ENCODE measurements at places on chromosomes 7 and 10.

DNA sequence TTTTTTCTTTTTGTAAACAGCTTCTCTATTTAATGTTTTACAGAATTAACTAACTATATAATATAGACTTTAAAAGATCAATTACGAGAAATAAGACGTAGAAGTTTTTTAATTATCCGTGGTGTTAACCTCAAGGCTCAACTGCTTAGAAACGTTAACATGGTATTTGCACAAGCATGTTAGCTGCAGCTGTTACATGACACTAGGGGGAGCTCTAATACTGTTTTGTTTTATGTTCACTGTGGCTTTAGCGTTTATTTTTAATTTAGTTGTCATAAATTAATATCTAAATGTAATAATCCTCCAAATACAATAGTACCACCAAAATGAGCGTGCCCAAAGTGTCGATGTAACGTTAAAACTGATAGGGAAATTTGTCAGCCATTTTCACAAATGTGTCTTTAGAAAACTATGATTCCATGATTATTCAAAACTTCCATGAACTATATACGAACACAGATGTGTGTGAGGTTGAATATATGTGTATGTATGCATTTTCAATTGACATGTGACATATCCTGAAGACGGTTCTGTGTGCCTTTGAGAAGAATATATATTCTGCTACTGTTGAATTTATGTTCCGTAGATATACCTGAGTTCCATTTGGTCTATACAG lies 828.8 kb upstream of the MBL2 start:
- no peak for DNase-seq

- no peak for DNase-seq
Observed at GRCh38 chr7:30642789-30643188, 39.5 kb downstream of the CRHR2 start.

- no peak for DNase-seq
Observed at GRCh38 chr7:131111792-131112191, 215.9 kb upstream of the MKLN1 start.

GRCh38 chr10:84375881-84376280 lies 47.5 kb downstream of the CCSER2 start:
- no peak for DNase-seq

GRCh38 chr10:66006411-66006810 lies 919.4 kb upstream of the LRRTM3 start:
- DNase-seq, result no peak

DNA sequence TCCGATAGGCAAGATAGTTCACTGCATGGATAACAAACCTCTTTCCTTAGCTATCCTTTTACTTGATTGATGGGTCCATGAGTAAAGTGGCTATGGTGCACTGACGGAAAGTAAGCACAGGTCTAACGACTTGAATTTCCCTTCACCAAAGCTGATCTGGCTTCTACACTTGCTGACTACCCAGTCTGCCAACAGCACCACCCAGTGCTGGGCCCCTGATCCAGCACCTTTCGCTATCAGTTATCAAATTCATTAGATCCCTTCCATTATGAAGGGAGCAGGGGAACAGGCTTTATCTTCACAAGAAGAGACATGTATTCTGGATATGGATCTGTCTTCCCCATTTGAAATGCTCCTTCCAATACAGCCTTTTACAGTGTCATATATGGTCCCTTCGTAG lies 855.9 kb downstream of the GRID1 start:
- no peak for DNase-seq

DNA sequence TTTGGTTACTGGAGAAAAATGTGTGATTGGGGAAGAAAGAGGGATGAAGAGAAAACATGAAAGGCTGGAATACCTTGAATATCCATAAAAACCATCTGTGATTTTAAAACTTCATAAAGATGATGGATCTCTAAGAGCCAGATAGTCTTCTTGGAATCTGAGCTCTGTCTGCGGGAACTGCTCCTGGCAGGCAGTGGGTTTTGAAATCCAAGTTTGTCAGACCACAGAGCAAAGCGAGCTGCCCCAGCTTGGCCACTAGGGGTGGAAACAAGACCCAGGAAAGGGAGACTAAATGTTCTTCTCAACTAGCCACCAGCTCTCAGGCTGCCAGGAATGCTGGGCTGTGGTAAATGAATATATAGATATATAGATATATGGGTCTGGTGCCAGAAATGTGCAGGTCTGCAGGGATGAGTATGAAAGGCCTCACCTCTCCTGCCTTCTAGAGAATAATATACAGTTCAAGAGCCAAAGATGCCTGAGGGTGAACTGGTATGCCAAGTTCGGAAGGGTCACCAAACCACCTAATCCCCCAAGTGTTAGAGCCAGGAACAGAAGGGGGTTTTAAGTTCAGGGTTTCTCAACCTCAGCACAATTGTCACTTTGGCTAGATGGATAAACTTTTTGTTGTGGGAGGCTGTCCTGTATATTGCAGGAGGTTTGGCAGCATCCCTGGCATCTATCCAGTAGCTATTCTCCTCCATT lies 208.8 kb downstream of the KCNMA1 start:
- DNase-seq, result no peak

- DNase-seq, result no peak
Observed at GRCh38 chr7:82615527-82615926, 171.9 kb upstream of the CACNA2D1 start.

GRCh38 chr7:105261689-105262088 lies 127.0 kb downstream of the SRPK2 start:
- no peak for DNase-seq

DNA sequence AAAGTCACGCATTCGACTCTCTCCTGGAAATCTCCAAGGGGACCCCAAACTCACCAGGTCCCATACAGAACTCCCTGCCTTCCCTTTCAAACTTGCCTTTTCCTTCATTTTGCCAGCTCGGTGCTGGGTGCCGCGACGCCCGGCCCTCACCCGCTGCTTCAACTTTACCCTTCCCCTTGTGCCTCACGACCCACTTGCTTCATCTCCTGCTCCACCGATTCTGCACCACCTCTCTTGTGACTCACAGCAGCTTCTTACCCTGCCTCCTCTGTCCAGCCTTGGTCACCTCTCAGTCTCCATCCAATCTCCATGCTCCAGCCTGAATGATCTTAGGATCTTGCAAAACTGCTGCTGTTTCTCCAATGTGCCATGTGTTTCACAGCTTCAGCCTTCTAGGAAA lies 59.9 kb downstream of the PRKCQ start:
- no peak for DNase-seq

DNA sequence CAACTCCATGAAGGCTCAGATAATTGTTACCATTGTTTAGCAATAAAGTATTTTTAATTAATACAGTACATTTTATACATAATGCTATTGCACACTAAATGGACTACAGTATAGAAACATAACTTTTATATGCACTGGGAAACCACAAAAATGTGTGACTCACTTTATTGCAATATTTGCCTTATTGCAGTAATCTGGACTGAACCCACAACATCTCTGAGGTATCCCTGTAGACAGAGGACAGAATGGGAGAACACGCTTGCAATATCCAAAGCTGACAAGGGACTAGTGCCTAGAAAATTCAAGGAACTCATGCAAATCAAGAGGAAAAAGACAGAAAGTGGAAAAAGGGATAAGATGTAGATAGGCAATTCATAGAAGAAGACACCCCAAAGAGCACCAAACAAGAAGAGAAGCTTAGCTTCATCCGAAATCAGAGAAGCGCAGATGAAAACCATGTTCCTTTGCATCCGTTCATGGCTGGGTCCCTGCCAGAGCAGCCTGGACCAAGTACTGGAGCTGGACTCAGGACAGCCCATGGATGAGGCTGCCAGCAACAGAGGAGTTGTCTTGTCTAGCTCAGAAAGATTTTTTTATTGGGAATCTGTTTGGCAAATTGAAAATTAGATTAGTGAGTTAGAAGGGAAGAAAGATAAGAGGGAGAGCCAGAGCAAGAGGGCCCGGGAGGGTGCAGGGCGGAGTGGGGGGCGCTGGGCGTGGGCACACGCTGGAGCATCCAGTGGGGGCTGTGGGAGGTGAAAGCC lies 16.0 kb upstream of the GALNTL5 start:
- peak; percentile 4 for DNase-seq

GRCh38 chr10:14261336-14261735 lies 69.4 kb downstream of the FRMD4A start:
- DNase-seq, result no peak

DNA sequence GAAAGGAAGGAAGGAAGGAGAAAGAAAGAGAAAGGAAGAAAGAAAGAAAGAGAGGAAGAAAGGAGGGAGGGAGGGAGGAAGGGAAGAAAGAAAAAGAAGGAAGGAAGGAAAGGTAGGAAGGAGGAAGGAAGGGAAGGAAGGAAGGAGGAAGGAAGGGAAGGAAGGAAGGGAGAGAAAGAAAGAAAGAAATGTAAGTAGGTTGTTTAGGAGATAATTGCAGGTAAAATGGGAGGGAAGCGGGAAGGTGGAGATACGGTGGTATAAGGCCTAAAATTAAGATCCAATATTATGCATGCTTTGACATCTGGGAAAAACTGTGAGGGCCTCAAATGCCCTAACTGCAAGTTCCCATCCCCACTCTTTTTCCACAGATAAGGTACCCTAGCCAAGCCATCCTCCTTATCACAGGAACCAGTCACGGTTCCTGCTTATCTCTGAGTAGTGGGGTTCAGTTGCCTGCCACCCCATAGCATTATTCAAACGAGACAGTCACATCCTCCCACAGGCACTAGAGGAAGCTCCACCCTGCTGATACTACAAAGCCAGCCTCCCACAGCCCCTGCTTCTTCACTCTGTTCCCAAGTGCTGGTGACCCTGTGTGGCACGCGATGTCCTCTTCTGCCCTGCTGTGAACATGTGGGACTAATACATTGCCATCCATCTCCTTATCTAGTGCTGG lies 28.7 kb downstream of the ST8SIA6 start:
- no peak for DNase-seq

GRCh38 chr7:7354674-7355073 lies 172.3 kb downstream of the C1GALT1 start:
- DNase-seq, result no peak

GRCh38 chr10:7941576-7941975 lies 112.9 kb upstream of the GATA3 start:
- DNase-seq, result no peak

DNA sequence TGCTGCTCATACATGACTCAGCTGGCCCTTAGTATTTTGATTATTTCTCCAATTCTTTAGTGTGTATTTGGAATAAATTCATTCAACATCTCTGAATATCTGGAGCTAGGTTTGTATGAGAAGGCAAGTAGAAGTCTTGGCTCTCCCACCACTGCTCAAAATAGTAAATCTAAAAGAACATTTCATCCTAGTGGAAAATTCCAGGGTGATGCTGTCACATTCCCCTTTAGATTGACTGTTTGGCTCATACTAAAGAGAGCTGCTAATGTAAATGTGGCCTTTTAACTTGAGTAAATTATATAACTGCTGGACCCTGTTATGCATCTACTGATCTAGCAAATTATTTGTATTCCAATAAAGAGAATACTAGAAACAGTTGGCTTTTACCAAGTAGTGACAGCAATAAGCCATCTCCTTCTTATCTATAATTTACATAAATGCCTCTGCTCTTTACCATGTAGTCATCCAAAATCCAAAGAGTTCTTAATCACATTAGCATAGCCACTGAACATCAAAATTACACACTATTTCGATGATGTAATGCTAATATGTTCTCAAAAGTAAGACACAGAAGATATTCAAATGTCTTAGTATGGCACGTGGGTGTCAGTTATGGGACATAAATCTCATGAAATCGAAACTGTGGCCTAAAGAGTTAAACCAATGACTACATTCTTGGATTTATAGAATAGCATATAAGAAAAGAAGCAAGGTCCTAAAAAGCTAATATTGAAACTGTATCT lies 86.9 kb upstream of the KCND2 start:
- DNase-seq, result no peak

DNA sequence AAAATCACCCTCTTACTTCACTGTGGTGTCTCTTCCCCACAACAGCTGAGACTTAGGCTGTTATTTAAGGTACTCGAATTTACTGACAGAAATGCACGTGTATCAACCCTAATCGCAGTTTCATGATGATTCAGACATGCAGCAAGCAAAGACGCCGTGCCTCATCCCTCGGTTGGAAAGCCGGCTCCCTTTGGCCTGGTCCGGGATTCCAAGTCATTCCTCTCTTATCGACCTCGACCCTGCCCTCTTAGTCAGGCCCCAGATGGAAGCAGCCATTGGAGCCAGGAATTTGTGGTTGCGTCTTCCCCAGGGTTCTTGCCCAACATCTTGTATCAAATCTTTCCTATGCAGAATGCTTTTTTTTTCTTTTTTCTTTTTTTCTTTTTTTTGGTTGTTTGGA lies 229.5 kb downstream of the GATA3 start:
- DNase-seq, result no peak

DNA sequence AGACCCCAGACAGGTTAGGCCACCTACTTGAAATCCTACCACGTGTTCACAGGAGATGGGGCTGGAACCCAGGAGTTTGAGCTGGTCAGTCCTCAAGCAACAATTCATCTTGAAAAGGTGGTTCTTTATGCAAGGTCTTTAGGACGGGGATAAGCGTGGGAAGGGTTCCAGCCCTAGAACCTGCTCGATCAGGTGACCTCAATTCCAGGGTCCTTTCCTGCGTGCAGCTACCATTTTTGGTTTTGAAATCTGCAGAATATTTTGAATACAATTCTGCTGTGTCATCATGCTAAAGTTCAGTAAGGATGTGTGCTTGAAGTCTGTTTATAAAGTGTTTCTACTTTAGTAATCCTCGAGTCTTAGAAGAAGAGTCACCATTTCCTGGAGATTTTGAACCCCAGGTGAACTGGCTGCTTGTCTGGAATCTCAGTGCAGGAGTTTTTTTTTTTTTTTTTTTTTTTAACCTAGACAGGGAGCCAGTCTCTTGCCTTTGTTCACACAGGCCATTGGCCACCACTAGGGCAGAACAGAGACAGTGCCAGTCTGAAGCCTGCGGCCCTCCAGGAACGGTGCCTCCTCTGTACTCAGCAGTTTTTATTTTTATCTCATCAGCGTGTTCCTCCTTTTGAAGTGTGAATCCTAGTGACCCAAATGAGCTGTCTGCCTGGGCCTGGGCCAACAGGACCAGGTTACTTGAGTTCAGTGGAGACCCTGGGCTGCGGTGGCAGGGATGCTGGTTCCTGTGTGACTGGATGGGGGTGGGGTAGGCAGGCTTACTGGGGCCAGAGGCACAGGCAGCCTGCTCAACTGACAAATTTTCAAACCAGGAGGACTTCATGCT lies 54.6 kb downstream of the EEPD1 start:
- no peak for DNase-seq

DNA sequence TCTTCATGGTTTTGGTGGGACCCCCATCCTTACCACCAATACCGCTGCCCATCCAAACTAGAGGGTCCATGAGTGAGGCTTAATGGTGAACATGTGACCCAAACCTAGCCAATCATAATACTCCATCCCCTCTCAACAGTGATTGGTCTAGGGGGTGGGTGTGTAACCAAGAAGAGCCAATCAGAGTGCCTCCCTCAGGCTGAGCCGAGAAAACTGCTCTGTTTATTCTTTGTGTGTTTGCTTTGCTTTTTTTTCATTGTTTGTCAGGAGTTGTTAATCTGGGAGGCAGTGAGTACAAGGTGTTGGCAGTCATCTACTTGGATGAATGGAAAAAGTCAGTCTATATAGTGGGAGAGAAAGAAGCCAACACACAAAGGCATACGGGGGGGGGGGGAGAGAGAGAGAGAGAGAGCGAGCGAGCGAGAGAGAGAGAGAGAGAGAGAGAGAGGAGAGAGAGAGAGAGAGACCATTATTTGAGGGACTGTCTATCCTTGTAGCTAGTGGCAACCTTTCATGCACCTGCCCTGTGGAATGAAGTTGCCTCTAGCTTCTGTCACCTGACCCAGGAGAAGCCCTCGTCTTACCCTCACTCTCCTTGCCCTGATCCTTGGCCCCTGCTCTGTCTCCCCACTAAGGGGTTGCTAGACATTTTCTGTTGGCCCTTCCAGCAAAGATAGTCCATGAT lies 441.7 kb downstream of the TYW1 start:
- DNase-seq, result no peak
